ENCODE measurements at places on chromosomes 13 and 19. TPM values are rescaled to one million over a fixed set of nuclear protein-coding genes. Genes with fewer than 3 reads are reported as not detected.
A peak's percentile ranks its signal among the peaks of the same experiment; 100 is the strongest.

- DNase-seq, result no peak
These were observed 7.2 kb downstream of the HNRNPL start for GRCh38 chr19:38842439-38843174.

GRCh38 chr19:37078717-37079032 lies 442 bp downstream of the ZNF420 start:
- no peak for DNase-seq

DNA sequence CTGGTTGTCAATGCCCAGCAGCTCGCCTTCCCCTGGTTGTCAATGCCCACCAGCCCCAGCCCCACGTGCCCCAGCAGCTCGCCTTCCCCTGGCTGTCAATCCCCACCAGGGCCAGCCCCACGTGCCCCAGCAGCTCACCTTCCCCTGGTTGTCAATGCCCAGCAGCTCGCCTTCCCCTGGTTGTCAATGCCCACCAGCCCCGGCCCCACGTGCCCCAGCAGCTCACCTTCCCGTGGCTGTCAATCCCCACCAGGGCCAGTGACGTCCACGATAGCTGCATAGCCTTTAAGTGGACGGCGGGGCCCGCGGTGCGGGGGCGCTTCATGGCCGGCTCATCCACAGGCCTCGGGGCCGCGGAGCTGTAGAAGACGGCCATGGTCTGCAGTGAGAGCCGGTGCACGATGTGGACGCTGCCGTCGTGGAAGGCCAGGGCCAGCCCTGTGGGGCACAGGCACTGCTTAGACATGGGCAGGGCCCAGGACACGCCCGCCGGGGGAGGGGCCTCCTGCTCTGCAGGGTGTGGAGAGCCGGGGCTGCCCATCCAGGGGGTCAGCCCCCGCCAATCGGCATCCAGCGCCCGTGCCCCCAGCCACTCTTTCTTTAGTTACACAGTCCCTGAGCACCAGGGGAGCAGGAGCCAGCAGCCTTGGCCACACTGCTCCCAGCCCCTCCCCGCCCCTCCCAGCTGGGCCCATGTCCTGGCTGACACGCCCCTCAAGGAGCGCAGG lies 13.1 kb downstream of the MED16 start:
- DNase-seq, result no peak

DNA sequence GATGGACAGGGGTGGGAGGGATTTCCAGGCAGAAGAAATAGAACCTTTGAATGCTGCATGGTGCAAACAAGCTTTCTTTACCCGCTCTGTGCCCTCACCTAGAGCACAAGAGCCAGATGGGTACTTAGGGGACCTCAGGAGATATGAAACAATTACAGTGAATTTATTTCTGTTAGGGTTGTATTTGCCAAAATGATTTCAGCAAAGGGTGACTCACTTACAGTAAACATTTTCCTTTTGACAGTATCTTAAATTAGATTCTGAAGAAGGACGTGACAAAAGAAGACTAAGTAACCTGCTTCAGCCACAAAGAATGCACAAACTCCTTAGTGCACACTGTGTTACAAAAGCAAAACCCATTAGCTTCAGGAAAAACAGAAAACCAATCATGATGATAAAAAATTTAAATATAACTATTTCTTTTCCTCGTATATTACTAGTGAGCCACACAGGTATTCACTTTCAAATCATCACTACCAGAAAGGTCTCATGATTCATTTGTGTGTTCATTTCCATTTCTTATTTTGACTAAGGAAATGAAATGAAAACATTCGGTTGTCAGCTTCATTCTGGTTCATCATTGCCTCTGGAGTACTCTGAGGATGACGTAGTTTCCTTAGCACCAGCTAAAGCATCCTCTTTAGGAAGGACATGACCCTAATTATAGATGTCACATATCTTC lies 158.8 kb downstream of the NHLRC3 start:
- no peak for DNase-seq

GRCh38 chr13:20350819-20351218 lies 118.7 kb upstream of the GJB6 start:
- no peak for DNase-seq

DNA sequence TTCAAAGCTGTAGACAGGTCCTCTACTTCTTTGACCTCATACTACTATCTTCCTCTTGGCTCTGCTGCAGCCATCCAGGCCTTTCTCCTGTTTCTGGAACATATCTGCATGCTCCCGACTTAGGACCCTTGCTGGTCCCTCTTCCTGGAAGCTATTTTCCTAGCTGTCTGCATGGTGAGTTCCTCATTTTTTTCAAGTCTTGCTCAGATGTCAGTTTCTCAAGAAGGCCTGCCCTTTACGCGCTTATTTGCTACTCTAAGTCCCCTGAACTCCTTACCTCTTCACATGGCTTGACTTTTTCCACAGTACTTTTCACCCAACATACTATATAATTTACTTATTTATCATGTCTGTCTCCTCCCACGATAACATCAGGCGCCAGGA lies 31.4 kb downstream of the DNAJC3 start:
- no peak for DNase-seq

- DNase-seq, result no peak
These were observed 319.2 kb upstream of the PCDH9 start for GRCh38 chr13:67549331-67549730.

GRCh38 chr13:112755331-112755730 lies 65.5 kb downstream of the ATP11A start:
- no peak for DNase-seq

GRCh38 chr19:13856497-13856896 lies 20.4 kb upstream of the NANOS3 start:
- DNase-seq, result no peak

- no peak for DNase-seq
These were observed 56.3 kb downstream of the PSG3 start for GRCh38 chr19:42683917-42684513.

DNA sequence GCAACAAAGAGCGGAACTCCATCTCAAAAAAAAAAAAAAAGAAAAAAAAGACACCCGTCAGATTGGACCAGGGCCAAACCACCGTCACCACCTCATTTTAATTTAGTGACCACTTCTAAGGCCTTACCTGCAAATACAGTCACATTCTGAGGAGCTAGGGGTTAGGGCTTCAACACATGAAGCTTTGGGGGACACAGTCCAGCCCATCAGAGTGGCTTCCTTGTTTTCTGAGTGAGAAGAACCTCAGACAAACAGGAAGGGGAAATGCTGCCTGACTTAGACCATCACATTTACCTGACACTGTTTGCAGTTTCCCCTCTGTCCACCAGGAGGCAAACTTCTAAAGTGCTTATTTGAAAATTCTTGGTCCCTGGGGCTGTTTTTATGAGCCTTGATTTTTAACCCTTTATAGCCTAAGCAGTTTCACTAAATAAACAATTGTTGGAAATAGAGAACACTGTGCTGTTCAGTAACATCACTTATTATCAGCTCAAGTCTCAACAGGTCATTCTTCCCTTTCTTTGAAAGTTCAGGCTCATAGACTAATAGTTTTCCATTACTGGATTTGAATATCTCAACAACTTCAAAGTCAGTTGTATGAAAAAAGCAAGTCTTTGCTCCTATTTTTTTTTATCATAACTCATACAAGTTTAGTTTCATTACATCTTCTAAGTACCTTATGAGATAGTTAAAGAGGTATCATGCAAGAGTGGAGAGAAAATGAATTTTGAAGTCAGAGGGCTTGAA lies 74.9 kb upstream of the WASF3 start:
- peak; percentile 72 for DNase-seq

GRCh38 chr13:59451236-59451635 lies 712.5 kb downstream of the DIAPH3 start:
- no peak for DNase-seq

GRCh38 chr13:112895521-112896465 lies 73.2 kb upstream of the MCF2L start:
- no peak for DNase-seq

GRCh38 chr13:40484101-40484800 lies 182.2 kb downstream of the FOXO1 start:
- DNase-seq, result no peak

DNA sequence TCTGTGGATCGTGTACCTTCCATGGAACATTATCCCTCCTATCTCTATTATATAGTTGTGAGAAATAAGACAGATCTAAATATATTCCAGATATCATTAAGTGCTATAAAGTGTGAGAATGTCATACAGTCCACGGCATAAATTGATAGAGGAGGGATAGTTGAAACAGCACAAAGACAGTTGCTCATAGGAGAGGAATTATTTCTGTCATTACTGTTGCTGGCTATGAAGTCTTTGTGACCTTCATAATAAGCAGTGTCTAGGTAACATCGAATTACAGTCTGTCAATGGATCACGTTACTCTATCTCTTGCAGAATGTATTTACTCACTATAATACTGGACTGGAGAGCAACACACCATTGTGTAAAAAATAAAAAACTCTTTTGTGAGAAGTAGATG lies 671.5 kb upstream of the PCDH20 start:
- DNase-seq, result no peak

DNA sequence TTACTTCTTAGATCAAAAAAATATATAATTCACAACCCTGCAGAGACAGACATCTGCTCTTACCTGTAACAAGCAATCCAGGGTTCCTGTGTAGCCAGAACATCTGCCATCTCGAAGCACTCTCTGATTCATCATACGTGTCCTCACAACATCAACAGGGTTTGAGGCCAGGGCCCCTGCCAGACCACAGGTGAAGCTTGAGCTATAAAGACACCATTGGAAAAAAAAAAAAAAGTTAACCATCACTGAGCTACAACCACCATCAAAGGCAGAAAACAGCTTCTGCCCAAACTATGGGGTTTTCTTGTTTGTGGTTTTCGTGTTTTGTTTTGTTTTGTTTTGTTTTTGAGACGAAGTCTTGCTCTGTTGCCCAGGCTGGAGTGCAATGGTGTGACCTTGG lies 19.3 kb downstream of the SLC25A30 start:
- DNase-seq, result no peak

- no peak for DNase-seq
These were observed 153.9 kb downstream of the MIPEP start for GRCh38 chr13:23735329-23735728.

DNA sequence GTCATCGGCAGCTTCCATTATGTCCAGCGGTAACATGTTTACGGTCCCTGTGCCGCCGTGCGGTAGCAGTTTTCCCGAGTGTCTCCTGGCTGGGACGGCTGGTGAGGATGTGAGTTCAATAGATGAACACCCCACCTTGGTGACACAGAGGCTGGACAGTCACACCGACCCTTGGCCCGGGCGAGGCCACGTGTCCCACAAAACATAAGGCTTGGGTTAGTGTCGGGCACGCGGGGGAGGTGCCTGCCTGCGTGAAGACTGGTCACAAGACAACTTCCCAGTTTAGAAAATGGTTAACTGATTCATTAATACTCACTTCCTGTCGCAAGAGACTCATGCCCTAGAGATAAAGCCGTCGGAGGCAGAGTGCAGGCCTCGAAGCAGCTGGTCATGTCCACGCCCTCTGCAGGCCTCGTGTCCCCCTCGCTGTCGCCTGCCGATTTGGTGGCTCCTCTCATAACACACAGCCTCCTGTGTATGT lies 17.2 kb downstream of the RASA3 start:
- DNase-seq, result peak; percentile 31

- DNase-seq, result no peak
These were observed 443.1 kb upstream of the SPRY2 start for GRCh38 chr13:80783926-80784565.

- no peak for DNase-seq
These were observed 26.7 kb upstream of the TDRD3 start for GRCh38 chr13:60370343-60370742.

- no peak for DNase-seq
These were observed 6.3 kb downstream of the CALM3 start for GRCh38 chr19:46607448-46607841.

DNA sequence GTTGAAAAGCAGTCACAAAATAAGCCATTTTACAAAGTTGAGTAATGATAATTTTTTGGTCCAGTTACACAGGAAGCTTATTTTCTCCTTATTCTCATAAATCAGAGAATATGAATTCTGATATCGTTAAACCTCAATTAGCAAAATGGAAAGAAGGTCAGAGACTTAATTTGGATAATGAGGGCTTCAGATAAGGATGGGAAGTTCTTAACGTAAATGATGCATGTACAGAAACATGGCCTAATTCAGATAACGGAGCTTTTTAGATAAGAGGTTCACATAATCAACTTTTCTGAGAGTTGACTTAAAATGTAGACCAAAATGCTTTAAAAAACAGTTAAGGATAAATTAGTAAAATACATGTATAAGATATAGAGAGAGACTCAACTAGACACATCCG lies 746.3 kb upstream of the SLC10A2 start:
- DNase-seq, result no peak

DNA sequence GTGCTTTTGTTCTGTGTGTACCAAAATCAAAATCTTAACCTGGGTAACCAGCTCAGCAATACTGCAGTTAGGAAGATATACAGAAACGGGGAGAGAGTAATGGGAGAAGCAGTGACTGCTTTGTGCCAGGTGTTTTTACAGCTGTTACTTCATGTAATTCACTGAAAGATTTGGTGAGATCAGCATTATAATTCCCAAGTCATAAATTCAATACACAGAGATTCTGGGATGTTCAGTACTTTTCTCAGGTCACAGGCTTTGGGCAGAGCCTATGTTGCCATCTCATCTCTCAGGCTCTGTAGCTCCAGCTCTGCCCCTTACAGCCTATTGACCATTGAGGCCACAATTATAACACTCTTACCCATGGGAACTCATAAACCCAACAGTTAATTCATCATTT lies 138.5 kb downstream of the ZAR1L start:
- DNase-seq, result no peak

DNA sequence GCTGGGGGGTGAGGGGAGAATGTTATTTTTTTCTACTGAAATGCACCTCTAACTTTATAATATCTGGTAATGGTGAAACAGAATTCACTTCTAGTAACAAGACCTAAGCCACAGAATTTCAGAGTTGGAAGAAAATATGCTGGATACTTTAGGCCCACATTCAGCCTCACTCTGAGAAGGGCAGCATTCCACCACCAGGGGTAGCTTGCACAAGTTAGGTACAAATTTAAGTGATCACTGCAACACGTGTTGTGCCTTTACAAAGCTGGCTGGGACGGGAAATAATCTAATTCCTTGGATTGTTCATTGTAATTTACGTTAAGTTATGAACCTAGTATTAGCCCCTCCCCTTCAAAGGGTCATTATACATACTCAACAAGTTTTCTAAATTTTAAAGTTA lies 192.3 kb downstream of the RGCC start:
- no peak for DNase-seq

- no peak for DNase-seq
These were observed 2662.9 kb upstream of the PCDH20 start for GRCh38 chr13:64078480-64078936.

Gene SBSN
- 0.93 TPM for total RNA-seq

Gene EPSTI1
- total RNA-seq, result 8.3 TPM

Gene PCDH20
- 1.8 TPM for total RNA-seq

Gene ZNF677
- 11.9 TPM for total RNA-seq

Gene PROZ
- not detected for total RNA-seq

Gene LILRB3
- 11.7 TPM for total RNA-seq

Gene ZNF571
- 3.7 TPM for total RNA-seq

Gene FIZ1
- total RNA-seq, result 7.1 TPM

Gene FREM2
- 0.28 TPM for total RNA-seq

Gene C3
- total RNA-seq, result 2,020 TPM

Gene CALR3
- total RNA-seq, result not detected

Gene ZNF823
- total RNA-seq, result 6.7 TPM

Gene SLC25A42
- total RNA-seq, result 6.3 TPM

Gene EDNRB
- total RNA-seq, result 189 TPM

Gene ATP8B3
- total RNA-seq, result 1.7 TPM

Gene ZNF534
- total RNA-seq, result not detected
